T-helper 17 cell (primary cell): ENCODE measurements at places on chromosomes 7 and 10.

GRCh38 chr7:47196106-47196645 is 385.7 kb downstream of the TNS3 start:
- no peak for DNase-seq

DNA sequence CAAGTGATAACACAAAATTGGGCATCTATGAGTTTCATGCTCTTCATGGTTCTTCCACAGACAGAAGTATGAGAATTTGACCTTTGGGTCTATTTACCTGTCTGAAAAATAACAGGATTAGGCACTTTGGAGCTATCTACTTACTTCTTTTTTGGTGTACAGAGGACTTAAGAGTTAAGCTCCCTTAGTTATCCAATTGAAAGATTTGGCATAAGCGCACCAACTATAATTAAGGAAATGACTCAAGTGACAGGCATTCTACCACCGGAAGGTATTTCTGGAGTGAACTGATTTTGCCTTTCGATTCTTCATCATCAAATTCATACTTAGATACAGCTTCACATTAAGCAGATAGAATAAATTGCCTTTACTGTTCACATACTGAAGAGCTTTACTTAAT is 43.9 kb downstream of the IFIT5 start:
- no peak for DNase-seq

DNA sequence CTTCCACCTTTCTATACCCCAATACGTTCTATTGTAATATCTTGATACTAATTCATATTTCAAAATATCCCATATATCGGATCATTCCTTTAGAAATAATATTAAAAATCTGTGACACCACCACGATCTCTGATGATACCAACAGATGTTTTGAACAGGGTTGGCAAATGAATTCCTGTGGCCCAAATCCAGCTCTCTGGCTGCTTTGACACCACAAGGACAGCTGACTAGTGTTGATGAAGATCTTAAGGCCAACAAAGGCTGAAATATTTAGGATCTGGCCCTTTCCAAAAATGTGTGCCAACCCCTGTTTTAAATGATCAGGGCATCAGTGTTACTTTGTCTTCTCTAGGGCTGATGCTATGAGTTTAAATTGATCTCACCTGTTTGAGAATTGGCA is 380.7 kb upstream of the PFKP start:
- no peak for DNase-seq

- DNase-seq: no peak
Measured at GRCh38 chr10:93390306-93391090, 91.6 kb downstream of the MYOF start.

GRCh38 chr7:44799939-44800338 is 3.5 kb downstream of the PPIA start:
- DNase-seq: no peak

- no peak for DNase-seq
Measured at GRCh38 chr10:120112809-120113208, 220.3 kb downstream of the SEC23IP start.

GRCh38 chr7:105353752-105354328 is 34.9 kb downstream of the SRPK2 start:
- DNase-seq: no peak

DNA sequence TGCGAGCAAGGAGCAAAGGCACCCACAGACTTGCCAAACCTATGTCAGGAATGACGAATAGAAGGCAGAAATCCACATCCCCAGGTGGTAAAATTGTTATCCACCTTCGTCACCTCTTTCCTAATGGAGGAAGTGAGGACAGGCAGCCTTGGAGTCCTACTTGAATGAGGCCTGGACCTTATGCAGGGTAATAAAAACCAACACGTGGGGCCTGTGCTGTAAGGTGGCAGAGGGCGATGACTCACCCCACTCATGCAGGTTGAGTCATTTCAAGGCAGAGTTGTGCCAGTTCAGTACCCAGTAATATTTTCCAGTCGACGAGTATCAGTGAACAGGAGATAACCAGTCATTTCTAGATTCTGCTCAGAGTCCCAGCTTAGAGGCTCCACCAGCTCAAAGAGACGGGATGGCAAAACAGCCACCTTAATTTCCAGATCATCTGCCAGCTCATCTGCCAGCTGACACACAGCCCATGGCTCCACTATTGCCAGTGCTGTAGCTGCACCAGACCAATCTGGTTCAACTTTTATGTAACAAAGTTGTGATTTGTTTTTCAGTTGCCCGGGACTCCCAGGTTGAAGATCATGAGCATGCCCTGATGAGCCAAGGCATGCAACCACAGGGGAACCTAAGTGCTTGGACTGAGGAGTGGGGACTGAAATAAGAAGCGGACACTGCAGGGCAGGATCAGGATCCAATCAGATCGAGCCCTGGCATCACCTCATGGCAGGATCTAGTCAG is 176.2 kb upstream of the ITGB1 start:
- no peak for DNase-seq

DNA sequence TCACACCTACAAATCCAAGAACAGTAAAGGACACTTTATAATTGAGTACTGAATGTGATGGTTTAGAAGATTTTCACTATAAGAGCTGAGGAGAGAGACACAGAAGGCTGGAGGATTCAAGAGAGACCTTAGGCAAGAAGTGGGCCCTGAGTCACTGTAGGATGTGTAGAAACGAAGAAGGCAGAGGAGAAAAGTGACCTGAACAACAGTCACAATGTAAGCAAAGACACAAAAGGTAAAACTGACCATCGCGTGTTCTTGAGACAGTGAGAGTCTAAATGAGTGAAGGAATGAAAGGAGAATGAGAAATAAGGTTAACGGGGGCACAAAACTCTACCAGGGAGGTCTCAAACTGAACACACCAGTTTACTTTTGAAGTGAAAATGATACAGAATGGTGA is 298.2 kb upstream of the LRGUK start:
- DNase-seq: no peak

DNA sequence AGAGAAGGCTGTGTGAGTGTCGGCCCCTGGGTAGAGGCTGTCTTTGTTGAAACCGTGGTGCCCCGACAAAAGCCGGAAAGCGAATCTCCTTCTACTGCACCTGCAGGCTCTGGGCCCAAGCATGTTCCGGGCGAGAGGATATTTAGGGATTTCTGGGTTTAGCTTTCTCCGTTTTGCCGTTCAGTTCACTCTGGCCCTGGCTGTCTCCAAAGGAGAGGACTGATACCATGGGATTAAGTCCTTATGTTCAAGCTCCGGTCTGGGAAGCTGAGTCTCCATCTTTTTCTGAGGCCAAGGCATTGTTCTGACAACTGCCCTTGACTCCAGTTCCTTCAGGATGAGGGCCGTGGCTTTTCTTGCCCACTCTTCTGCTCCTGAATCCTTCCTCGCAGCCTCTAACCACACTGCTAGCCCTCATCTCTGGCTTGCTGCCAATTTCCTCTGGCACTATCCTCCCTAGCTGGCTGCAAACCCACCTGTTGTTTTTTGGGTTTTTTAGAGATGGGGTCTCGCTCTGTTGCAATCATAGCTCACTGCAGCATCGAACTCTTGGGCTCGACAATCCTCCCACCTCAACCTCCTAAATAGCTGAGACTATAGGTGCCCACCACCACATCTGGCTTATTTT is 206.8 kb downstream of the SKIDA1 start:
- DNase-seq: no peak

GRCh38 chr7:50513166-50513871 is 51.9 kb downstream of the DDC start:
- no peak for DNase-seq

DNA sequence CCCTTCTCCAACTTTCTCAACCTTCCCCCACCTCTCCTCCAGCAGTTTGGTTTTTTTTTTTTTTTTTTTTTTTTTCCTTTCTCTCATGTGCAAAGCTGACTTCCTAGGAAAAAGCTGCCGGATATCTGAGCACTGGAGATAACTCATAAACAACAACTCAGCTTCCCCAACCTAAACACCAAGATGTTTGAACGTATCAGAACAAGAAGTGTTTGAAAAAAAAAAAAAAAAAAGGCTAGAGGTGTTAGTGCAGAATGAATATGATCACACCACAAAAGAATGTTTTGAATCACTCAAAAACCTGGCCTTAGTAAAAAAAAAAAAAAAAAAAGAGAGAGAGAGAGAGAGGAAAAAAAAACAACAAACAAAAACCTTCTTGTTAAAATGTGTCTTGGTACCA is 11.2 kb downstream of the GATA3 start:
- no peak for DNase-seq

GRCh38 chr10:50394832-50395231 is 143.5 kb upstream of the ASAH2 start:
- no peak for DNase-seq

GRCh38 chr7:78279032-78279431 is 480.5 kb downstream of the PHTF2 start:
- DNase-seq: no peak

DNA sequence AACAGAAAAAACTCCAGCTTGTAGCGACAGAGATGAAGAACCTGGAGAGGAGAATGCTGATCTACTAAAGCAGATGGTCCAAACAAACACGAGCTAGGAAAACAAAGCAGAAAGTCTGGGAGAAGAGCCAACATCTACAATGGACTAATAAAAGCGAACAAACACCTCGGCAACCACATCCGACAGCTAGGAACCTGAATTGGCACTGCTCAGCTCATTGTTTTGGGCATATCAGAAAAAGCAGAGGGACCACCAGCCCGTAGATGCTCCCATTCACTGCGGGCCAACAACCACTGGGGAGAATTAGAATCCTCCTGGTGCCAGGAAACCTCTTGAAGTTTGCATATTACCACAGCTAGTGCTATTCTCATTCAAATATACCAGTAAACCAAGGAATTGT is 204.7 kb downstream of the NXPH1 start:
- no peak for DNase-seq

GRCh38 chr10:120539076-120539475 is 82.0 kb downstream of the PLPP4 start:
- DNase-seq: no peak

GRCh38 chr7:96303686-96304443 is 18.0 kb downstream of the SLC25A13 start:
- DNase-seq: no peak

GRCh38 chr7:1525409-1525808 is 5.1 kb upstream of the MAFK start:
- no peak for DNase-seq

DNA sequence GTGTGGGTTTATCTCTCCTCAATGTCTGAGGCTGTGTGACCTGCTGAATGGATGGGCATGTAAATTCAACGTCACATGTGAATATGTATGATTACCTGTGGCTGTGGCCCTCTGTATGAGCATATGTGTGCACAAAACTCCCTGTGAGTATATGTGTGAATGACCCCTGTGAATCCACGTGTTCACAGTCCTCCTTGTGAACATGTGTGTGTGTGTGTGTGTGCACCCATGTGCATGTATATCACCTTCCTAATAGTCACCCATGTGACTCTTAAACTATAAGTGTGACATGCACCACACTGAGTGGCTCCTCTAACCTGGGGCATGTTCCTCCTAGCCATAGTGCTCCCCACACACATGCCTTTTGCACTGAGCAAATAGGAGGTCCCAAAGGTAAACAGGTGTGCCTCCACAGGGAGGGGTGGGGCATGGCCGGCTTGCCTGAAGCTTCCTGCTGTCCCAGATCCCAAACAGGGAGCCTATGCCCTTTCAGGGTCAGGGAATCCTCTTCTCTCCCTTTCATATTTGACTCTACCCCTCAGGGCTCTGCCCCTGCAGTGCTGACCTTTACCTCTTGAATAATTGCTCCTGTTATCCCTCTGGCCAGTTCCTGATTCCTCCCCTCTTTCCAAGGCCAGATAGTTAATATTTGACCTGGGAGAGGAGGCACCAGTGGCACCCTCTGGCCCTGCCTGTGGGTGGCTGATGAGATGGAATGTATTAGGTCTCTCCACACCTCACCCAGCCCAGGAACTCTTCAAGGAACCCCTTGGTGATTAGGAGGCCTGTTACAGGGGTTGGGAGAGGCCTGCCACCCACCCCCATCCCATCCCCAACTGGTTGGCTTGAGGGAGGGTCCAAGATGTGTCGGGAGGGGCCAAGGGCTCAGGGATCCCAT is 1.9 kb downstream of the SEMA4G start:
- DNase-seq: no peak

GRCh38 chr7:26188957-26189541 is 11.5 kb downstream of the HNRNPA2B1 start:
- no peak for DNase-seq

DNA sequence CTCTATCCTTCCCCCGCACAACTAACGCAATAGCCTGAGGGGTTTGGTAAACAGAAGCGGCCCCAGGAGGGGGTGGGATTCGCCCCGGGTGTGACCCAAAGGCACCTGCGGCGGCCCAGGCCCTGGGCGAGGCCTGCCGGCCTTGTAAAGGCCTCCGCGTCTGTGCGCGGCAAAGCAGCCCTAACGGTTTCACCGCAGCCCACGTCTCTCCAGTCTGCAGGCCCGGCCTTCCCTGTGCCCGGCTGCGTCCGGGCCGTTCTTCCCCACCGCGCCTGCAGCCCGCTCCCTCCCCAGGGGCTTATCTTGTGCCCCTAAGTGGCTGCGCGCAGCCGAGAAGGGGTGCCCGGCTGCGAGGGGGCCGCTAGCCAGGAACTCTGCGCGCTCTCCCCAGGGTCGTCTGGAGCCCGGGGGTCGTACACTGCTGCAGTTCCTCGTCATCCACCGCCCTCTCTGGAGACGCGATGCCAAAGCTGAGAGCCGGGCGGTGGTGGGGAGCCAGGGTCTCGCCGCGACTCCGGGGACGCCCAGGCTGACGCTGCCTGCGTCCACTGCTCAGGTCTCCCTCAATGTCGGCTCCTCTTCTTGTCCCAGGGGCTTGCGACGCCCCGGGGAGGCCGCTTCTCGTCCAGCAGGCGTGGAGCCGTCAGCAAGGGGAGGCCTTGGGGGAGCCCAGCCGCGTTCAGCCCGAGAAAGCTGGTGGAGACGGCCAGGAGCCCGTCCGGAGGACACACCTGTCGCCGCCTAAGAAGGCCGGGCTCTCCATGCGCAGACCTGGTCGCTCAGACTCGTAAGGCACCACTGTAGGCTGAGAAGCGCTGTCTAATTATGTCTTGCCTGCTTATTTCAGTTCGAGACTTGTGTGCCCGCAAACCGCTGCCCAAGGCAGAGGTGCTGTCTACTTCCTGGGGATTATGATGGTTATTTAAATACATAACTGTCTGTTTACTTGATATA is 132.3 kb downstream of the SPAG6 start:
- DNase-seq: no peak
